ENCODE measurements at places on chromosomes 3 and 15.

- DNase-seq = no peak
These were observed 50.2 kb downstream of the EPHB3 start for GRCh38 chr3:184611607-184612281.

GRCh38 chr3:196966526-196967401 lies 1.9 kb downstream of the PIGZ start:
- DNase-seq = no peak

GRCh38 chr3:177778633-177779032 lies 581.4 kb upstream of the TBL1XR1 start:
- peak; percentile 28 for DNase-seq

GRCh38 chr15:76064375-76064774 lies 4.6 kb downstream of the TMEM266 start:
- DNase-seq = no peak

- DNase-seq = no peak
These were observed 93.6 kb upstream of the CGNL1 start for GRCh38 chr15:57282686-57283085.

GRCh38 chr3:197854596-197855343 lies 63.7 kb downstream of the LRCH3 start:
- DNase-seq = no peak

DNA sequence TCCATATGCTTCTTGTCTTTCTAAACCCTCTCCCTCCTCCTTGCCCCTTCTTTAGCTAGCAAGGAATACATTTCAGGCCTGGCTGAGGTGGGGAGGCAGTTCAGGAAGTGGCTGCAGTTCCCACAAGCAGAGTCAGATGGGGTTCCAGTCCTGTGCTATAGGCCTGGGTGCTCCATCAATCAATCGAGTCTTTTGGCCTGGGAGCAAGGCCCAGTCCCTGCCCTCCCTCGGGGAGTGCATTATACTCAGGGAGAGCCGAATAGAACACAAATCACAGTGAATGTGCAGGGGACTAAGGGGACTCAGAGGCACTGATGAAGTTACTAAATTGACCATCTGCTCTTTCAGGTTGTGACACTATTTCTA lies 58.0 kb upstream of the HERC1 start:
- DNase-seq = no peak

Data from CD4-positive, alpha-beta memory T cell (primary cell).